Activated naive CD8-positive, alpha-beta T cell treated with anti-CD3 and anti-CD28 coated beads, Interleukin-2, amount 10 ng/mL, durations not matched to agents 7 days and 5 days (primary cell): ENCODE measurements at places on chromosomes 4 and X. TPM values are rescaled to one million over a fixed set of nuclear protein-coding genes. Genes with fewer than 3 reads are reported as not detected.

- no peaks in the 10 kb centered on the region for H3K36me3 ChIP-seq
- no peaks in the 10 kb centered on the region for H3K4me1 ChIP-seq
- H3K27me3 ChIP-seq = no peaks in the 10 kb centered on the region
- no peak for DNase-seq
- H3K27ac ChIP-seq = no peak overlapping the region
These were observed 932.6 kb downstream of the C4orf33 start for GRCh38 chr4:130028552-130028951.

- H3K27me3 ChIP-seq = peaks cover 3% of the 10 kb centered on the region
- H3K4me3 ChIP-seq = no peak overlapping the region
- H3K36me3 ChIP-seq = no peaks in the 10 kb centered on the region
- no peak overlapping the region for H3K27ac ChIP-seq
These were observed 68.3 kb upstream of the PGM2 start for GRCh38 chr4:37758226-37758625.

GRCh38 chrX:55486736-55487135 lies 2.9 kb downstream of the USP51 start:
- no peak overlapping the region for H3K4me3 ChIP-seq
- no peak overlapping the region for H3K27ac ChIP-seq
- H3K4me1 ChIP-seq = peaks cover 9% of the 10 kb centered on the region
- DNase-seq = no peak
- no peaks in the 10 kb centered on the region for H3K27me3 ChIP-seq
- no peaks in the 10 kb centered on the region for H3K36me3 ChIP-seq

GRCh38 chr4:113300471-113300928 lies 251.0 kb downstream of the ANK2 start:
- H3K27me3 ChIP-seq = peaks cover 5% of the 10 kb centered on the region
- H3K4me3 ChIP-seq = no peak overlapping the region
- H3K27ac ChIP-seq = no peak overlapping the region
- no peaks in the 10 kb centered on the region for H3K36me3 ChIP-seq

- H3K36me3 ChIP-seq = no peaks in the 10 kb centered on the region
- no peaks in the 10 kb centered on the region for H3K27me3 ChIP-seq
- no peak overlapping the region for H3K4me3 ChIP-seq
- H3K27ac ChIP-seq = no peak overlapping the region
These were observed 83.4 kb upstream of the FAM47B start for GRCh38 chrX:34859191-34859590.

DNA sequence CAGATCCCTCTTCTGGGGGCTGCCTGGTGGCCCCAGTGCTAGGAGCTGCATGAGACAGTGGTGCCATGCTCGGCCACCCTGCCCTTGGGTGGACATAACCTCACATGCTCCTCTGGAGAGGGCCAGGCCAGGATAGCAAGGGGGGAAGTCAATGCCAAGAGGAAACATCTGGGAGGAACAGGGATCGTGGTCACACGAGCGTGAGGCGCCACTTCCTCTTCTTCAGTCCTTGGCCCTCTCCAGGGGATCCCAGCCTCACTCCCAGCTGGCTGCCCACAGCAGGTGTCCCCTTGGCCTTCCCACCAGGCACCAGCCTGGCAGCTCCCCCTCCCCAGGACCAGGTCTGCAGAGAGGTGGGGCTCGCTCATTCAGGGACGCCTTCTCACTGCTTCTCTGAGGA lies 28.6 kb downstream of the TBC1D14 start:
- no peak overlapping the region for H3K27ac ChIP-seq
- H3K4me3 ChIP-seq = no peak overlapping the region
- no peaks in the 10 kb centered on the region for H3K27me3 ChIP-seq
- H3K4me1 ChIP-seq = peaks cover 41% of the 10 kb centered on the region
- peaks cover 18% of the 10 kb centered on the region for H3K36me3 ChIP-seq
- DNase-seq = no peak

GRCh38 chr4:83328521-83329187 lies 6.0 kb downstream of the HPSE start:
- peaks cover 38% of the 10 kb centered on the region for H3K36me3 ChIP-seq
- peaks cover 22% of the 10 kb centered on the region for H3K4me1 ChIP-seq
- H3K27ac ChIP-seq = peak overlapping the region; percentile 2

The SMIM10 gene
- total RNA-seq = 0.58 TPM

The SRPK3 gene
- total RNA-seq = not detected

The LDOC1 gene
- 2.2 TPM for total RNA-seq

The ADGRA3 gene
- total RNA-seq = 1.3 TPM

- no peaks in the 10 kb centered on the region for H3K4me1 ChIP-seq
- H3K36me3 ChIP-seq = no peaks in the 10 kb centered on the region
These were observed 10.3 kb downstream of the SRPX2 start for GRCh38 chrX:100654261-100654660.

The L1CAM gene
- total RNA-seq = 4.5 TPM

- DNase-seq = no peak
- no peak overlapping the region for H3K4me3 ChIP-seq
- no peak overlapping the region for H3K27ac ChIP-seq
- H3K27me3 ChIP-seq = peaks cover 3% of the 10 kb centered on the region
- peaks cover 7% of the 10 kb centered on the region for H3K36me3 ChIP-seq
- H3K4me1 ChIP-seq = peaks cover 8% of the 10 kb centered on the region
These were observed 8.8 kb upstream of the DGAT2L6 start for GRCh38 chrX:70168238-70169188.

The CENPVL1 gene
- not detected for total RNA-seq
